ENCODE measurements at places on chromosomes 12 and 14.

DNA sequence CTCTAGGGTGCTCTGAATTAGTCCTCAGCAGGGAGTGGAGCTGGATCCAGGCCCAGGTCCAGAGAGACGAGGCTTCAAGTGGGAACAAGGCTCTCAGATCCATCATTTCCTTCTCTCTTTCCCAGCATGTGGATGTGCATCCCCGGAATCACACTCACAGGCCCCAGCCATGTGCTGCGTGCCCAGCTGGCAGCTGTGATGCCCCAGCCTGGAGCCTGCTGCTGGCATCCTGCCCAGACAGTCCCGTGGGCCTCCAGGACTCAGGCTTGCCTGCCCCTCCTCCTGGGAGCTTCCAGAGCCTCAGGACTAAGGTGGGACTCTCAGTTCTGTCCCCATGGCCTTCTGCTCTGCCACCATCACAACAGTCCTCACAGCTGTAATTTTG is 6.2 kb upstream of the KRT84 start:
- no peak for DNase-seq

DNA sequence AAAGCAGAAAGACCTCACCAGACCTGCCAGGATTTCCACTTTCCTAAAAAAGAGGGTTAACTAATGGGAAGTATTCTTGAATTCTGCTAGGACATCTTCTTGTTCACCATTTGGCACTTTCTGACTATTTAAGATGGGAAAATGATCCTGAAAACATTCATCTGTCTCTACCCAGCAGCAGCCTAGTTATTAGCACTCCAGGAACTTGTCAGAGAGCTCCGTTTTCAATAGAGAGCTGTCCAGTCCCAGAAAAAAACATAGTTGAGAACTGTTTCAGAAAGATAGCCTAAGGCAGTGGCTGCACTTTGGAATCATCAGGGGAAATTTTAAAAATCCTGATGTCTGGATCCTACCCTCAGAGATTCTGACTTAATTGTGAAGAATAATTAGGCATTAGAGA is 22.1 kb upstream of the CEP83 start:
- no peak for DNase-seq

DNA sequence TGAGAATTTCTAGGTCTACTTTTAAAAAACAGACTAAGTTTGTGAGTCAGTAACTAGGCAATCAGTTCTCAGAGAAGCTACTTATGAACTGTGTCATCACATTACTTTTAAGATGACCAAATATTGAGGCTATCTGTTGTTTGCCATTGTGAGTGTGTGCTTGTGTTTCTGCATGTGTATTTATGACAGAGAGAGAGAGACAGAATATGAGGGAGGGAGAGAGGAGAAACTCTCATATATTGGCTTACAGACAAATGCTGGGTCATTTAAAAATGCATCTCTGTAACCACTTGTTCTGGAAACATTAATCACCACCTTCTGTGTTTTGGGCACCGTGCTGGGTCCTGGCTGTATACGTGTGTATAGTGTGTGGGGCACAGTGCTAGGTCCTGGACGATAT is 161.5 kb upstream of the FRMD6 start:
- DNase-seq, result no peak

DNA sequence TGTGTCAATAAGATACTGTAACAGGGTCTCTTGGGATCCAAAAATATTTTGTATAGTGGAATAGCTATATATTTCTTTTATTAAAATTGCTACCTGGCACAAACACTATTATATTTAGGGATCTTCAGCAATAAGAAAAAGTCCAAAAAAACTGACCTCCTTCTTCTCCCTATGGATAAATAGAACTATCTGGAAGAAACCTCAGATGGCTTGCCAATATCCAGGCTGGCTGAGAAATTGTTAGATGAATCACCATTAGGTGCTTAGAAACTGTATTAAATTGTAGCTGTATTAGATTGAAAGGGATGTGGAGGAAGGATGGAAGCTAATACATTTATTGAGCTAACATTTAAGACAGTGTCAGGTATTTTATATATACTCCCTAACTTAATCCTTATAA is 66.0 kb downstream of the SLC38A6 start:
- no peak for DNase-seq

DNA sequence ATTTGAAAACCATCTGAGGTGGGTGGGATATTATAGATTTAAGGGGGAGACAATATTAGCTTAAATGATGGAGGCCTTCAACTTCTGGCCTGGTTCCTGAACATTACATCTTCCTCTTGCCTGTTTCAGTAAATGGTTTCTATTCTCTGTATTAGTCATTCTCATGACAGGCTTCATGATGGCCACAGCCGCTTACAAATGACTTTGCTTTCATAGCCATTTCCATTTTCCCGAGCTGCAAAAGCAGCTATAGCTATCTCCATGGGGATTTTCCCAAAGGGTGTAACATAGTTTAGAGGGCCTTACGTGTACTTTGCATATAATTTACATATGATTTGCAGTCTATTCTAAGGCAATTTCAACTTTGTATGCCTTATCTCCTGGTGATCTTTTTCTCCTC is 121.8 kb downstream of the NRXN3 start:
- no peak for DNase-seq

DNA sequence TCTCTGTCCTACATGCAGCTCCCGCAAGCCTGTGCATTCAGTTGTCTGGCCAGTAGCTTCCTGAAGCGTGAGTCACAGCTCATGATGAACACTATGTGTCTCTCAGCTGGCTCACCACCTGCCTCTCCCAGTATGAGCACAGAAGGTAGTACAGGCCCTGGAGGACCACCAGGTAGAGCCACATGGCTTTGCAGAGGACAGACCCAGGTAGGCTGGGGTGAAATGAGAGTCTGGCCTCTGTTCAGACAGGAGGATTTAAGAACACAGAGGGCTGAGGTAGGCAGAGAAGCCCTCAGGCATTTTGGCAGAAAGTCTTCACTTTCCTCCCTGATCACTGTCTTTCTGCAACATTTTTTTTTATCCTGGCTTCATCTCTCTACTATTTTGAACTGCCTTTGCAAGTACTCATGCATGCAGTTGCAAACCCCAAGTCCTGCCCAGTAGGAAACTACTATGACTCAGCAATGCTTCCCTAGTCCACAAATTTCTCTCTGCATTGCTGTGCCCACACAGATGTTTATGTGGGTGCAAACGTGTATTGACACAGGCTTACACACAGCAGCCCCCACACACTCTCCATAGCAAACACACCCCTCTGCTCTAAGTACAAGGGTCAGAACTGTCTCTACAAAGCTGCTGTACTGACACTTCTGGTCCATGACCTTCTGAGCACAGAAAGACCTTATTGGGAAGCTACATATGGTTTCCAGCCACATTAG is 7.2 kb upstream of the SDR9C7 start:
- no peak for DNase-seq

GRCh38 chr12:65926119-65926908 is 102.0 kb downstream of the HMGA2 start:
- DNase-seq, result no peak

GRCh38 chr14:80455031-80455430 is 243.7 kb upstream of the DIO2 start:
- no peak for DNase-seq

DNA sequence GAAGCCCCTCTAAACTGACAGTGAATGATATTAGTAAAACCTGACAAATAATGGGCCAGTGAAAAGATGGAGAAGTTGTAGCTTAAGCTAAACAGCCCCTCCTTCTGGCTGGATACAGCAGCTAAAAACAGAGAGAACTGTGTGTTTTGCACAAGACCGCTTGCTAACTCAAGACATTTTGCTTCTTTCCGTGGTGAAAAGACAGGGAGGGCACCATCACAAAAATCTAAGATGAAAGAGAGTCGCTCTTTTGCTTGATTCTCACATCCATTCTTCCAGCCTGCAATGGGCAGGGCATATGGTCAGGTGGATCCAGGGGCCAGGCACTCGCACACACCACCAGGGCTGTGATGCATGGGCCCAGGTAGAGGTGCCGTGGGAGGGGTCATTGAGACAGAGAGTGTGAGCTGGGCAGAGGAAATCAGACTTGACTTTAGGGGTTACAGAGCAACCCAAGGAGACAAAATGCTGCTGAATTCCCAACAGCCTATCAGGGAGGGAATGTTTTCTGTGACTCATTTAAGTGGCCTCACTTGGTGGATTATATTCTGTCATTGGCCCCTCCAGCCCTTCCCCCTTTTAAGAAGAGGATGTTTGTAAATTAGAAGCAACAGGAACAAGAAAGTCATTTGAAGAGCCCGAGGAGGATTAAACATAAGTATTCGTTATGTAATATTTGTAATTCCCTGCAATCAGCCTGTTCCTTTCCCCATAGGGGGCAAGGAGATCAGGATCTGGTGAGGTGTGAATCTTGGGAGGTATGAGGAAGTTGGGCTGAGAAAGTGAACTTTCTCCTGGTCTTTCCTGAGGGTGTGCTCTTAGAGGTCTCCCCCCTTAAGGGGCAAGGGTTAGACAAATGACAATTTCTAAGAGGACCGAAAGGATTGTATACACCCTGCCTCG is 12.3 kb downstream of the EMP1 start:
- no peak for DNase-seq

DNA sequence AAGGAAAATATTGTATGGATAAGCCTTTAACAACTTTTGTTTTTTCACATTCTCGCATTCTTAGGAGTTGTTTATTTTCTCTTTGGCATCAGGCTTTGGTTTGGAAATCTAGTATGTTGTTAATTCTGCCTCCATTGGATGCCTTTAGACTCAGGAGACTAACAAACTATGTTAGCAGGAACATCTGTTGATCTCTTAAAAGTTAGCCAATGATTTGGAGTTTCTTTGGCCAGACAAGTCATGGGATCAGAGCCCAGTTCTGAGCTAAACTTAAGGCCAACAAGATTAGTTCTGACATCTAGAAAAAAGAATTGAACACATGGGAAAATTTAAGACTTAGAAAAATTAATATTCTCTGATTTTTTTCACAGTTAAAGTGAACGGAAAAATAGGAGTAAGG is 35.3 kb upstream of the STRAP start:
- no peak for DNase-seq

DNA sequence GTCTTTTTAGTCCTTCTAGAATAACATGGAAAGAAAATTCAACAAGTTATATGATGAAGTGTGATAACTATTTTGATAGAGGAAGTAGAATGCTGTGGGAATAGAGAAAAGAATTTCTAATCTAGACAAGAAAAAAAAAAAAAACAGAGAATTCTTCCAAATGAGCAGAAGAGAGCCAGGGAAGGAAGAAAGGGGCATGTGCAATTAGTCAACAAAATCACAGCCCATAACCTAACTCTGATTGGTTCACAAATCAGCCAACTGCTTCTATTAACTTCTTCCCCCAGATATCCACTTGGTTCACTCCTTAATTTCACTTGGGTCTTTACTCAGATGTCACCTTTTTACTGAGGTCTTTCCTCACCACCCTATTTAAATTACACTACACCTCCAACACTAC is 69.5 kb downstream of the BTG1 start:
- DNase-seq, result no peak

DNA sequence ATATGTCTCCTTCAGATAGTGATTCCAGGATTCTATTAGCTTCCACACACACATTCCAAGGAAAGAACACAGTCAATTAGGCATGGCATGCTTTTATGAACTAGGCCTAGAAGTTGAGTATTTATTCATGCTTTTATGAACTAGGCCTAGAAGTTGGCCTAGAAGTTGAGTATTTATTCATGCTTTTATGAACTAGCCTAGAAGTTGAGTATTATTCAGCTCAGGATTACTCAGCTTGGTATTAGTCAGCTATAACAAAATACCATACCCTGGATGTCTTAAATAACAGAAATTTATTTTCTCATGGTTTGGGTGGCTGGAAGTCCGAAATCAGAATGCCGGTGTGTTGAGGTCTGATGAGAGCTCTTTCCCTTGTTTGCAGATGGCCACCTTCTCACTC is 442.7 kb upstream of the FLRT2 start:
- DNase-seq, result no peak

- no peak for DNase-seq
Measured at GRCh38 chr14:23228812-23229211, 8.9 kb upstream of the RNF212B start.

GRCh38 chr12:12683725-12684124 is 12.3 kb downstream of the GPR19 start:
- DNase-seq, result no peak

DNA sequence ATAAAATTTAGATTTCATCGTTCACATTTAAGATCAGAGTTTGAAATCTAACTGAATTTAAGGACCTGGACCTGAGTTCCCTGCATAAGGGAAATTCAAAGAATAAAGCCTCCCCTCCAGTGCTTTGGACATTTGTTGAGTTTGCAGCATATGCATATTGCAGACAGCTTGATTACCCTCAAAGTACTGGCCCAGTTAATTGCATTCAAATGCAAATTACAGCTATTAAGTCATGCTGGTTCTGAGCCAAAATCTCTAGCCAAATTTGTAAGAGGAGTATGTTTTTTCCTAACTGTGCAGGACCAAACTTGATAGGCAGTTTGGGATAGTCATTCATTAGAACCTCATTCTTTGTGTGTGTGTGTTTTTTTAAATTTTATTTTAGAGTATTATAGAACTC is 9.1 kb upstream of the KIF21A start:
- no peak for DNase-seq

DNA sequence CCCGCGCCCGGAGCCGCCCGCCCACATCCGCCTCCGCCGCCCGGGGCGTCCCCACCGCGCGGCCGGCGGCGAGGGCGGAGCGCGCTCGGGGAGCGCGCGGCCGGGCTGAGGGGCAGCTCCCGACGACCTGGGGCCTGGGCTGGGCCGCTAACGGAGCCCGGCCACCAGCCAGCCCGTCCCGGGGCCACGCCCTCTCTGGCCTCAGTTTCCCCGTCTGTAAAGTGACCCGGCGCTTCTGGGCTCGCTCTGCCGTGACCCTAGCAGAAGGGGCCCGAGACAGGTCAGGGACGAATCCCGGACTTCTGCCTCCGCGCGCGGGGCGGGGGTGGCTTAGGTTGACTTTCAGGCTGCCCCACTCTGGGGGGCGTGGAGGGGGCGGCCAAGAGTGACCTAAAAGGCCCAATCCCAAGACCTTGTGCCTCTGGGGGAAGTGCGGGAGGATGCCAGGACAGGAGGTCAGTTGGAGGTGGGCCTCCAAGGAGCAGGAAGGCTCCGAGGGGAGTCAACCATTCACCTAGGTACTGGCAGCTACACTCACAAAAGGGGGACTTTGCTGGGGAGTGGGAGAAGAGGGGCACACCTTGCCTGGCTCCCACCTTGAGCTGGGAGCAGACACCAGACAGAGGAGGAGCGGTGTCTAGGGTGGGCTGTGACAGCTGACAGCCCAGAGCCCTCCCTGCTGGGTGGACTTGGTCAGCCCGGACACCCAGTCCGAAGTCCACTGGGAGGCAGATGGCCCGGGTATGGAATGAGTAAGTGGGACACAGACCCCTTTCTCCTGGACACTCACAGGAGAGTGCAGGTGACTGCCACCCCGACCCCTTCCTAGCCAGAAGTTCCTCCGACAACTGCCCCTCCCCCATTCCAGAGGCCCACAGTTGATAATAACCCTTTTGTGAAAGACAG is 486 bp upstream of the AKT1 start:
- DNase-seq, result peak; percentile 52

- DNase-seq, result no peak
Measured at GRCh38 chr14:34334329-34334728, 127.7 kb downstream of the SPTSSA start.

- no peak for DNase-seq
Measured at GRCh38 chr12:42886160-42886559, 296.6 kb upstream of the PRICKLE1 start.

GRCh38 chr12:102522768-102523167 is 42.4 kb upstream of the IGF1 start:
- no peak for DNase-seq

Measured in T follicular helper cell (primary cell).